Choroid plexus epithelial cell (primary cell): ENCODE measurements at places on chromosomes 12 and 14.

DNA sequence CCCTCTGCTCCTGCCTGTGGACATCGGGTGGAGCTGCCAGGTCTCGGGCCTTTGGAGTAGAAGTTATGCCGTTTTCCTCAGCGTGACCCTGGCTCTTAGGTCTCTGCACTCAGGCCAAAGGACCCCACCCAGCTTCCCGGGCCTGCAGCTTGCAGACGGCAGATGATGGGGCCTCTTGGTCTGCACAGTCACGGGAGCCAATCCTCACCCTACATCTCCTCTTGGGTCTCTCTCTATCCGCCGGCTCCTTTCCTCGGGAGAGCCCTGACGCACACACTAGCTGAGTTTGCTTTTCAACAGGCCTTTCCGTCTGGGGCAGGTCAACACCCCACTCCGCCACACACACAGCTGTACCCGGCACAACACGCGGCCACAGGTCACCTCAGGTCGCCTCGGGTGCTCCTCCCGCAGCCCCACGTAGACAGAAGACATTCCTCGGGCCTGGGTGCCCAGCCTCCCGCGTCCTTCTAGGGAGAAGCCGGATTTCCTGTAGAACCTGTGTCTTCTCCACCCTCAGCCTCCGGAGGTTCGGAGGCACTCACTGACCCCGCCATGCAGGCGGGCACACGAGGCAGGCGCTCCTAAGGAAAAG is 9.9 kb downstream of the GALNT9 start:
- DNase-seq = no peak

GRCh38 chr12:79524507-79525148 is 166.1 kb downstream of the PAWR start:
- peak; percentile 23 for DNase-seq

DNA sequence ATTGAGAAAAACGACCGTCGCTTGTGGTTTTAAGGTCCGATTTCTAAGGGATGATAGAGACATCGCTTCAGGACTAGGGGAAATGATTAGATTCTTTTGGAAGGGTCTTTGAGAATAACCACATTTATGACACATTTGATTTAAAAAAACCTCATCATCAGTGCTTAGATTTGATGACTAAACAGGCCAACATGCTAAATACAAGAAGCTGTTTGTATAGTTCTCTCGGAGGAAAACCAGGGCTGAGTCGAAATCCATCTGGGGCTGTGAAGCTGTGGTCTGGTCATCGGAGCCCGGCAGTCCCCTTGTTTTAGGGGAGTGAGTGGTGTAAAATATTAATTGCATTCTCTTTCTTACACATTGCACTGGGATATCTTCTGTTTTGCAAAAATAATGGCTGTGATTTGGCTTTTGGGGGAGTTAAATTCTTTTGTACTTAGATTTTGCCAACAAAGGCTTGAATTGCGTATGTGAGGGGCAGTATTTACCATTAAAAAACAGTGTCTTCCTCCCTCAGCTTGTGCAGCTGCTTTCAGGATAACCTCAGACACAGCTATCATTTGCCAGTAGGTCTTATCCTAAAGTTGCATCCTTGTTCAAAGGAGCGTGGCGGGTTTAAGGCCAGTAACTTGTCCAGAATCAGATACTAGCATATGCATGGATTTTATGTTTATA is 550 bp downstream of the GNG2 start:
- DNase-seq = peak; percentile 35

DNA sequence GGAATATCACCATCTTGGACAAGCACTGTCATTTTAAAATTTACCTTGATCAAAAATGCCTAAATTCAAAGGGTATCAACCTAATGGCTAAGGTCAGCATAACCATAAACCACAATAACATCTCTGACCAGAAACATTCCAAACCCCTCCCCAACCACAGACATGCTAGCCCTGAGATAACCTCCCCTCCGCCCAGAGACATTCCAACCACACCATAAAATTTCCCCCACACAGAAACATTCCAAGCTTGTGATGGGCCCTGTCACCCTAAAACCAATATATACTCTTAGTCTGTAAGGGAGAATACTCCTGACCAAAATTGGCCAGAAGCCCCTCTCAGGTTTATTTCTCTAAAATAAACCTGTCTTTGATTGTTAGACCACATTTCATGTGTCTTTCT is 17.7 kb downstream of the EPYC start:
- DNase-seq = peak; percentile 32

DNA sequence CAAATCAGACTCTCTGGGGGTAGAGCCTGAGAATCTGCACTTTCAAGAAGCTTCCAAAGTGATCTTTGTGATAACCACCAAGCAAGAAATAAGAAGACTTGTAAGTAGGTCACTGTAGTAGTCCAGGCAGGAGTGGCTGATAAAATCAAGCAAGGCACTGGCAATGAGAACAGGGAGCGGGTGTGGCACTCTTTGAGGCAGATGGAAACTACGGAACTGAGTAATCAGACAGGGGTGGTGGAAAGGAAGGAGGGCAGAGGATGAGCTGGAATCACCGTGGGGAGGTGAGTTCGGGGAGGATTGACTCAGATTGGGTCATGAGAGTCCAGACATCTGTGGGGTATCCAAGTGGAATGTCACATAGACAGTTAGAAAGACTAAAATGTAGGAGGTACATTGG is 44.4 kb upstream of the PLXNC1 start:
- no peak for DNase-seq

DNA sequence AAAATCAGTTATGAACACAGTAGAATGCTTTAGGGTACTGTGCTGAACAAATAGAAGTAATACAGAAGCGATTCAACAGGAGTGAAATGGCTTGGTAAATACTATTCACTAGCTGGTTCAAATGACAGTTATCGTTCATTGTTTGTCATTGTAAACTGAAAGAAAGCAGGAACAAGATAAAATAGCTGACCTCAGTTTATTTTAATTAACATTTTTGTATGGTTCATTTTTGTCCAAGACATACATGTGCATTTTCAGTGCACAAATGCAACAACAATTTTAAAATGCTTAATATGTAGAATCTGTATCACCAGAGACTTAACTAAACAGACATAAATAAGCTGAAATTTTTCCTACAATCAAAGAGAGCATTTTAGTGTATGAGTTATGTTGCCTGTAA is 49.9 kb downstream of the ALX1 start:
- no peak for DNase-seq

DNA sequence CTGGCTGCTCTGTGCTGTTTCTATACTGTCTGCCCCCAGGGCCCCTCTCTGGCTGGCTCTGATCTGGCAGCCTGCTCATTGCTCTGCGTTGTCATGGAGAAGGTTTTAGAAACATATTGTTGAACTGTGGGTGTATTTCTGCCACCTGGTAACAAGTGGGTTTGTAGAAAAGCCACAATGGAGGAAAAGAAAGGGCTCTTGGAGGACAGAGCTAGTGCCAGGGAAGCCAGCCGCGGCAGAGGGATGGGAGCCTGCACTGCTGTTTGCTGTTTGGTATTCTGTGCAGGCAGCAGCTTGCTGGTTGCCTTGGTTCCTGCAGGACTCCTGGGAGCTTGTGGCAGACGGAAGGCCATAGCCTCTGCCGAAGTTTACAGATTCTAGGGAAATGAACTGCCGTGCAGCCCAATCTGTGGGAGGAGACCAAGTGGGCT is 15.1 kb downstream of the CCDC177 start:
- peak; percentile 19 for DNase-seq

DNA sequence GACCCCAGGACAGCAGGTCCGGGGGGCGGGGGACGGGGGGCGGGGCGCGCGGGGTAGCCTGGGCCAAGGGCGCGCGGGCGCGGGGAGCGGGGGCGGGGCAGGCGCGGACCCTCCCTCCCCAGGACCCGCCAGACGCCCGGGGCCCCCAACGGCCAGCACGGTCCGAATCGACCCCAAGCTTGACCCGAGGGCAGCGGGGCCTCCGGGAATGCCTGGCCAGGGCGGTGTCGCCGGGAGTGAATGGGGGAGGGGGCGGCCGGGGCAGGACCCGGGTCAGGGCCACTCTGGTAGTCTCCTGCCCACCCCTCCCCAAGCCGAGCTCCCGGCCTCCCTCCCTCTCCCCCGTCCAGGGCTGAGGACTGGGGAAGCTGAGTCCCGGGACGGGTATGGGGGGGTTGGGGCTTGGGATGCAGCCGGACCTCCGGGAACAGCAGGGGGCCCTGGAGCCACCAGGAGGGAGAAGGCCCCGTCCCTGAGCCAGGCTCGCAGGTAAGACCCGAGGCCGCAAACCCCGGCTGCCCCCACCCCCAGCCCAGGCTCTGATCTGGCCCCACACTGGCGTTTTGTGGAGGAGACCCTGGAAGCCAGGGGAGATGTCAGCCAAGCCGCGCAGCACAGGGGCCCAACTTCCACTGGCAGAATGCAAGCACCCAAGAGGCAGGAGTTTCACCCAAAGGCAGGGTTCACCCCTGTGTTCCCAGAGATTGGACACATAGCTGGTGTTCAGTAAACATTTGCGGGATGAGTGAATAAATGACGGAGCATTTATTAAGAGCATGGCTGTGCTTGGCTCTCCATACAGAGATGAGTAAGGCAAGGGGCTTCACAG is 545 bp upstream of the GALNT9 start:
- DNase-seq = no peak

DNA sequence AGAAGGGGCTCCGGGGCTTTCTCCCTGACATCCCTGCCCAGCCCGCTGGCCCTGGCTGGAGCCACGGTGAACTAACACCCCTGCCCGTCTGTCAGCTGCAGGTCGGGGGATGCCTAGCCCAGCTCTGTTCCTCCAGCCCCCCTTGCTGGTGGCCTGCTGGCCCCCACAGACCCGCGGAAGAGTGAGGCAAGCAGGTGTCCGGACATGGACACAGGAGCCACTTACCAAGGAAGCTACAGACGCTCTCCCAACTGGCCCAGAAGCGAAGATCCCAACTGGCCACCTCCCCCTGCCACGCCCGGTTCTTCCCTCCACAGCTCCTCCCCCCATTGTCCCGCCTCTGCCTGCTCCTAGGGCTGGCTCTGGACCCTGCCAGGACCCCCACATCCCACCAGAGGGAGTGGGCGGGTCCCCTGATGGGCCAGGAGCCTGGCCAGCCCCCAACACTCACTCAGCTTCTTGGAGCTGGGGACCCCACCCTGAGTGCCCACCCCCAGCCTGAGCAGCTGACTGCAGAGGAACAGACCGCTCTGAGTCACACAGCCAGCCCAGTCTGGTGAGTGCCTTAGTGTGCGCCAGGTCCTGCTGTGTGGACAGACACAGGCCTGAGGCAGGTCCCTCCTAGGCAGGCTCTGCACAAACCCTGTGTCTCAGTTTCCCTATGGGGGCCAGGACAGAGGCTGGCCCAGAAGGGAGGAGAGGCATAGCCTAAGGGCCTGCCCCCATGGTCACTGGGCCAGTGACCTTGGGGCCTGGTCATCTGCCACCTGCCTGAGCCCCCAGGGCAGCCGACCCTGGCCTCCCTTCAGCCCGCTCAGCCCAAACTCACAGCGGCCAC is 7.7 kb downstream of the AHNAK2 start:
- peak; percentile 89 for DNase-seq

DNA sequence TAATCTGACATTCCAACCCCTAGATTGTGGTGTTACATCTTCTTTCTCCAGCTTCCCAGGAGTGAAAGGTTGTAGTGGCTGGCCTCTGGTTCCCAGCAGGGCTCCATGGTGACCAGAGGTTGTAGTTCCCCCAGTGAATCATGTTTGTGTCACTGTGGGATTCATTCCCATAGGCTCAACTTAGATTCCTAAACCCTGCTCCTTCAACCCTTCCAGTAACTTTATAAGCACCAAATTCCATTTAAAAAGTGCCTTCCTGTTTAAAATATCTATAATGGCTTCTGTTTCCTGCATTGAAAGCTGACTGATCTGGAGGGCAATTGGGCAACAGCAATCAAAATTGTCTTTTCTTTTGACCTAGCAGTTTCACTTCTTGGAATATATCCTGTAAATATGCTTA is 40.5 kb upstream of the TBC1D15 start:
- peak; percentile 39 for DNase-seq

DNA sequence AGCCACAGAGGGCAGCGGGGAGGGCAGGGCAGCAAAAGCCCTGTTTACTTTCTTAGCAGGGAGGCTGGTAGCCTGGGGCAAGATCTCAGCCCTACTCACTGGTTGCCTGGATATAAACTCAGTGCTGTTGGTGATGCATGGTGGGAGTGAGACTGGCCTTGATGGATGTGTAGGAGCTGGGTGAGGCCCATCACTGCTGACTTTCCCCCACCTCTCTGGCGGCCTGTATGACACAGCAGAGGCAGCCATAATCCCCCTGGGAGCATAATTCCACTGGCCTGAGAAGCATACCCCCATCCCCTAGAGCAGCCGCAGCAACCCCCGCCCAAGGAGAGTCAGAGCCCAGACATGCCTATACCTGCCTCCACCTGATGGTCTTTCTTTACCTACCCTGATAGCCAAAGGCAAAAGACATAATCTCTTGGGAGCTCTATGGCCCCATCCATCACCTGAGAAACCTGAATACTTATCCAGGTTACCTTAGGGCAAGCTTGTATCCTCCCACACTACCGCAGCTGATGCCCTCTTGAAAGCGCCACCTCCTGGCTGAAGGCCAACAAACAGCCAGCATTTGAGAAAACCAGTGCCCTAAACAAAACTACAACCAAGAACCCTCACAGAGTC is 59.3 kb downstream of the DNAI7 start:
- DNase-seq = no peak

GRCh38 chr14:92005019-92005418 is 34.8 kb downstream of the TRIP11 start:
- no peak for DNase-seq

- no peak for DNase-seq
Observed at GRCh38 chr12:131356485-131357184, 354.3 kb upstream of the SFSWAP start.

DNA sequence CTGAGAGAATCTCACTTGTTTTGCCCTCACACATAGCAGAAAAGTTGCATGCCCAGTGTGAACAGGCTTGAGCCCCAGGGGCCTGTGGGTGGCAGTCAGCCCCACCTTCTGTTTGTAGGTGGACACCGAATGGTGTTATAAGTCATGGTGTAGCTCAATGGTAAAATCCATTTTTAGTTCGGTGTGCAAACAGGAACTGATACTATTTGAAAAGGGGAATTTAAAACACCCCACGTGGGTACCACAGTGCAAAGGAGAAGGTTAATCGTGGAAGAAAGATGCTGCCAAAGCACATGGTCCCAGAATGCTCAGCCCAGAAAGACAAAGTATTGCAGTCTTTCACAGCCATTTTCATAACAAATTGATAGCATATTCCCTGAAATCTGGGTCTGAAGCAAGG is 71.8 kb upstream of the GZMB start:
- DNase-seq = no peak

GRCh38 chr12:30939234-30939633 is 12.7 kb downstream of the TSPAN11 start:
- DNase-seq = no peak

- DNase-seq = no peak
Observed at GRCh38 chr14:81341370-81341769, 58.8 kb downstream of the STON2 start.

GRCh38 chr14:22520796-22521195 is 68.2 kb downstream of the DAD1 start:
- no peak for DNase-seq

DNA sequence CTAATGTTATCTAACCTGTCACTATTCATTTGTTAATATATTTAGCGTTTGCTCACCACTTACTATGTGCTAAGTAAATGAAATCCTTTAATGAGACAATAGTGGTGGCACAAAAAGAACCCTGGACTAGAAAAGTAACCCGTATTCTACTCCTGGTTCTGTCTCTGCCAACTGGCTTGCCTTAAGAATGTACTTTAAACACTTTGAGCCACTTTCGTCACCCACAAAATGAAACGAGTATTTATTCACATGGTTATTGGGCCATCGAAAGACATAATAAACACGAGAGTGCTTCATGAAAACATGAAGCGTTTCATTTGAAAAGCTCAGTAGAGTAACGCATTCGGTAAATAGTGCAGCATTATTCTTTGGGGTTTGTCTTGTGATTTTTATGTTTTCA is 254.7 kb downstream of the EGLN3 start:
- no peak for DNase-seq
